ENCODE measurements at places on chromosomes 6 and 20. TPM values are rescaled to one million over a fixed set of nuclear protein-coding genes. Genes with fewer than 3 reads are reported as not detected.

DNA sequence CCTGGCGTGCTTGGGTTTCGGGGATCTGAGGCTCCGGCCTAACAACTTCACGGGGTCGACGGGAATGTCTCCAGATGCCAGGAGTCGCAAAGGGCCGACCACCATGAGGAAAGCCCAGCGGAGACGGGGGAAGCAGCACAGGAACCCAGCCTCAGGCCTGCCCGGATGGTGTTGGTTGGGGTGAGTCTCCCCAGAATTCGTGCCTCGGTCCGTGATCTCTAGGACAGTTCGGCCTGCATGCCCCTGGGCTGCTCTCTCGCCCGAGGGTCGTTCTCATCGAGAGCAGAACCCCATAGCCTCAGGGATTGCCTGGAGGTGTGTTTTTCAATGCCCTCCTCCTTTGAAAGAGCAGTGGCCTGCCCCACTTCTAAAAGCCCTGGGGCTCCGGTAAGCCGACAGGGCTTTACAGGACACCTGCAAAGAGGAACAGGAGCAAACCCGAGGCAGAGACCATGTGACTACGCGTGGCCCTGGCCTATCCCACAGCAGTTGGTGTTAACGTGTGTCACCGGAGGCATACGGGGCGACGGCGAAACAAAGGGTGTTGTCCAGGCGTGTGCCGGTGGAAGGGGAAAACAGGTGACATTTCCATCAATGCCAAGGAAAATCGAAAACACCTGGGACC, 973.1 kb upstream of the DEFB115 start:
- DNase-seq: no peak

- DNase-seq: no peak
These were observed 37.1 kb downstream of the HIVEP1 start for GRCh38 chr6:12049165-12049564.

DNA sequence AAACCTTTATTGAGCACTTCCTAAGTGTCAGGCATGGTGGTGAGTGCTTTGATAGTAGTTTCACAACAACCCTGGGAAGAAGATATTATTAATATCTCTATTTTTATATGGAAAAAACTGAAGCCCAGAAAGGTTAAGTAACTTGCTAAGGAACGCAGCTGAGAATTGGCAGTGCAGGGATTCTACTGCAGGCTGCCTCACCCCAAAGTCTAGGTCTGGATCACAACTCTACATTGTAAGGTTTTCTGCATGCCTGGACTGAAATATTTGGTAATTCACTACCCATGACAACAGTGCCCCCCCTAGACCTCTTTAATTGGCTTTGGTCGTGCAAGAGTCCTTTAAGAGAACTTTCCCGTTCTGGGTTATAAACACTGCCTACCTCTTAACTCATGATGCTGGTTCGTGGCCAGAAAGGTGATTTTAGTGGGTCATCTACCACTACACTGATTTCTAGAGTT, 67.1 kb upstream of the KCNQ5 start:
- no peak for DNase-seq

GRCh38 chr6:9428421-9429172, 986.3 kb downstream of the TFAP2A start:
- DNase-seq: no peak

- DNase-seq: no peak
These were observed 21.6 kb downstream of the TFAP2B start for GRCh38 chr6:50840112-50840810.

- DNase-seq: no peak
These were observed 71.7 kb downstream of the B4GALT5 start for GRCh38 chr20:49641683-49642656.

- DNase-seq: no peak
These were observed 21.5 kb upstream of the TMEM244 start for GRCh38 chr6:129882510-129883023.

DNA sequence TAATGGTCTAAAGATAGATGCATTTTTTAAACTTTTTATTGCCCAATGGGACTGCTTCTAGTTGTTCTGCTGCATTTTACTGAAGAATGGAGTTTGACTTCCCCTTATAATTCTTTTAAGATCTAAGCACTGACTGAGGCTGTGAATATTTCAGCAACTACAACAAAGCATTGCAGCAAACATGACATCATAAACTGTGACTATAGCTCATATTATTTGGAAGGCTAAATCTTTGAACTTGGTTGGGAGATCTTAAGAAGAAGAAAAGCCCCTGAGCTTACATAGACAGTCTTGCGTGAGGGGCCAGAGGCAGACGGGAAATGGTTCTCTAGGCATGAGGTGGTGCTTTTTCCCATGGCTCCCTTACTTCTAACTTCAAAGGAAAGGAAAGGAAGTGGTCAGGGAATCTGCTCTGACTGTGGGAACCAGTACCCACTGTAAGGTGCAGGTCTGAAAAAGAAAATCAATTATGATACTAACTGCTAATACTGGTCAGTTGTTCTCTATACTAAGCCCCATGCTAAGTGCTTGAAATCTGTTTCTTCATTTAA, 14.8 kb downstream of the HEY2 start:
- DNase-seq: no peak

The GJA1 gene
- total RNA-seq: 55.9 TPM

The IMPG1 gene
- total RNA-seq: 0.22 TPM

All from muscle of leg (tissue), 16 donors.